Natural killer cell treated with Interleukin-12 subunit alpha and Interleukin-12 subunit beta and Interleukin-15 and Interleukin-18, amount 100 ng/mL, for 72 hours (primary cell): ENCODE measurements at places on chromosomes 1 and 21. TPM values are rescaled to one million over a fixed set of nuclear protein-coding genes. Genes with fewer than 3 reads are reported as not detected.

- DNase-seq: no peak
These were observed 6.7 kb upstream of the ARF1 start for GRCh38 chr1:228075801-228076271.

PROX1 gene
- not detected for total RNA-seq

DNA sequence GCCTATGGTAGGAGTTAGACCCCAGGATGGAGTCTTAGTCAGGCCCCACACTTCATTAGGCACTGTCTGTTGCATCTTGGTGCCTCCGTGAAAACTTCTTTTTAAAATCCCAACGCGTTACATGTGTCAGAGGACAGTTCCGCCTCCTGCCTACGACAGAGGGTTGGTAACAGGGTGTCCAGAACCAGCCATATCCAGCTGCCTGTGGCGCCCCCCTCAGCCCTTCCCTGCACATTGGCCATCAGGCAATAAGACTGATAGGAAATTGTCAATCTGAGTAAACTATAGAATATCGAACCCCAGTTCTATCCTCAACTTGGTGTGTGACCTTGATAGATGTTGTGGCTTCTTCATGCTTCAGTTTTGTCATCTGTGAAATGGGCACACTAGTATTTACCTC, 108.6 kb upstream of the CSF3R start:
- no peak for DNase-seq

DNA sequence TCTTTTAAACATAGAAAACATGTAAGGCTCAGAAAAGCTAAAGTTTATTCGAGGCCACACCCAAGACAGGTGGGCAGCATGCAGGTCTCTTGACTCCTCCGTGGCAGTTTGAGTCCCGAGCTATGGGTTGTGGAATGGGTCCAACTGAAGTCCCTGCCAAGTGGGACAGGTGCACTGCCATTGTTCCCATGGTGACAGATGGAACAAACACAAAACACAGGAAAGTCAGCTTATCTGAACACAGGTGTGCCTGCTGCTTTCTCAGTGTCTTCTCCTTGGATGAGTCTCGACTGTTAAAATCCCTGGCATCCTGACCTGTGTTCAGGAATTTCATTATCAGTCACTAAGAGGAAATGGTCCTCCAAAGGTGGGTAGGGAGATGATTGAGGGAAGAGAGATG, 99.0 kb upstream of the RAB4A start:
- no peak for DNase-seq

GRCh38 chr1:202017749-202018467, 7.5 kb downstream of the ELF3 start:
- no peak for DNase-seq

TMEM269 gene
- 0.55 TPM for total RNA-seq
